IMR-90 (cell line): ENCODE measurements at places on chromosomes 11 and 22.
A peak's percentile ranks its signal among the peaks of the same experiment; 100 is the strongest.

DNA sequence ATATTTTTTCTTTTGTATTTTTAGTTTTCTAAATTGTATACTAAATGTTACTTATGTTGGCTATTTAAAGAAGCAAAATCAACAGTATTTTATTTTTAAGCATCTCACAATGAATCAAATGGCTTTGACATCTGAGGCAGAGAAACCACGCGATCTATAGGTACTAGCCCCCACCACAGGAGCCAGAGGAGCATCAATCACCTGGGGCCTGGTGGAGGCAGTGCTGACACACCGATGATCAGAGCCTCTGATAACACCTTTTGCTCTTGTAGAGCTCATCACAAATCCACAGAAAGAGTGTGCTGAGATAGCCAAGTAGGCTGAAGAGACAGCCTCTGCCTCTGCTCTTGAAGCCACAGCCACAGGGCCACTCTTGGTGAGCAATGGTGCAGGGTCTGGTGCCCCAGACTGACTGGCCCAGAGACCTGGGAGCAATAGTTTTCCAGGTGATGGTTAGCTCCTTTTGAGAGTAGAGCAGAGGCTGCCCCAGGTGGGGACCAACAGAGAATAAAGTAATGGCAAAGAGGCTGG is 25.2 kb downstream of the HIRA start:
- DNase-seq, result no peak

DNA sequence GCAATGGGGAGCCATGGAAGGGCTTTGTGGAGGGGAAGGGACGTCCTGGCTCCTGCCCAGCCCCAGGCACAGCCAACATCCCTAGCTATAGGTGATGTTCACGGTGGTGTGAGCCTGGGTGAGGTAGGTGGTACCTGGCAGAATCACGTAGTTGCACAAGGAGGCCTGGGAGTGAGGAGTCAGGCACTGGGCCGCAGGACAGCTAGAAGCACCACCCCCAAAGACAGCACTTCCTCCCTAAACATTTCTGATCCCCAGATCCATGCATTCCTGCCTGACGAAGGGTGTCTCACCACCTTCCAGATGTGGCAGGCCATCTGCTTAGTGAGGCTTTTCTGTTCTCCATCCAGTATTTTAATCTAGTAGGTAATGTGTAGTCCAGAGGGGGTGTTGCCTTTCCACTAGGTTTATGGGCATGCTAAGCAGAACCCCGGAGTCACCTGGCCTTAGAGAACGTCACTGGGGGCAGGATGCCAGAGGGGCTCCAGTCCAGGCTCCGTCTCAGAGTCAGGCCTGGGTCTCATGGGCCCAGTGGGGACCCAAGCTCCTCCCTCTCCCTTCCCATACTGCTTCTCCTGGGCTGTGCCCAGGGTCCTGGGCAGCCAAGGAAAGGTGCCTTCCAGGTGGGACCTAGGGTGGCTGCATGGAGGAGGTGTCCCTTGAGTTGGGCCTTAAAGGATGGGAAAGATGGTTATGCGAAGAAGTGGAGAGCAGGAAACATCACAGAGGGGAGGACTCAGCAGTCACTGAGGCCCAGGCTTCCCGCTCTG is 56.2 kb downstream of the OTOG start:
- DNase-seq, result no peak

GRCh38 chr11:28296426-28296825 is 188.2 kb downstream of the METTL15 start:
- no peak for DNase-seq

DNA sequence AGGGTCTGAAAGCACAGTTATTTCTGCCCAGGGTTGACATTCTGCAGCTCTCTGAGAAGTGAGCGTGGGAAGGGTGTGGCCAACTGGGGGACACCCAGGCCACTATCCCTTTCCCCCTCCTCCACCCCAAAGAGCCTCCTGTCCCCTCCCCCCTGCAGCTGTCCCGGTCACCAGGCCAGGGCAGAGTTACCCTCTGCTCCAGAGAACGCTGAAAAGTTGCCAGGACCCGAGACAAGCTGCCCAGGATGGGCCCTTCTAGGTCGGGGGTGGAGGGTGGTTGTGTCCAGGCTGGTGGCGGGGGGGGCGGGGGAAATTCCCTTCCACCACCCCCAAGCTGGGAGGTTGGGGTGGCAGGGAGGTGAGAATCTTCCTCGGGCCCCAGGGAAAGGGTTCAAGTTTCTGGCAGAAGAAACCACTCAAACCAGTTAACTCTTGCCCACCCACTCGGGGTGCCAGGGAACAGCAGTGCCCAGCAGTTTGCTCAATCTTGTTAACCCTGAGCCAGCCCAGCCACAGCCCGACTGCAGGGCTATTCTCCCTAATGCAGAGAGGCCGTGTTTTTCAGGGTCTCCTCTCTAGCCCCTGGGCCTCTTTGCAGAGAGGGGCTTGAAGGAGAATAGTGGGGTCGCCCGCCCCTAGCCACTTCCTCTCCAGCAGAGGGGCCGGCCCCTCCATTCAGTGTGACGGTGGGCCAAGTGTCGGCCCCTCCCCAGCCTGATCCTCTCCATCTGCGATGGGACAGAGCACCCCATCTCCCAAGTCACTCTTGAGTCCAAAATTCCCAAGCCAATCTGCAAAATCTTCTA is 697 bp downstream of the LGALS1 start:
- no peak for DNase-seq

DNA sequence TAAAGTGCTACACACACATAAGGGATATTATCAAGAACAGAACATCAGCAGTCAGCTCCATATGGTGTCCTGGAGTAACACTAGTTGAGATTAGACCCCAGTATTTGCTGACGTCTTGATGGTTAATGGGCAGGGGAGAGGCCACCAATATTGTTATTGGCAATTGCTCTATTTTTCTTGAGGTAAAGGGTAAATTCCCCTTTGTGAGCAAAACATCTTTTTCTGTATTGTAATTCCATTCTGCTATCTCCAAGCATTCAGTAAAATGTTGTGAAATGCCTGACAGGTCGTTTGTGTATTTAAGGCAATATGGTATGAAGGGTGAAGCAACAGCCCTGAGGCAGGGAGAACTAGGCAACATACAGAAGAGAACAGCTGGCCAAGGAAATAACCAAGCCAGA is 21.9 kb downstream of the PC start:
- DNase-seq, result peak; percentile 97

DNA sequence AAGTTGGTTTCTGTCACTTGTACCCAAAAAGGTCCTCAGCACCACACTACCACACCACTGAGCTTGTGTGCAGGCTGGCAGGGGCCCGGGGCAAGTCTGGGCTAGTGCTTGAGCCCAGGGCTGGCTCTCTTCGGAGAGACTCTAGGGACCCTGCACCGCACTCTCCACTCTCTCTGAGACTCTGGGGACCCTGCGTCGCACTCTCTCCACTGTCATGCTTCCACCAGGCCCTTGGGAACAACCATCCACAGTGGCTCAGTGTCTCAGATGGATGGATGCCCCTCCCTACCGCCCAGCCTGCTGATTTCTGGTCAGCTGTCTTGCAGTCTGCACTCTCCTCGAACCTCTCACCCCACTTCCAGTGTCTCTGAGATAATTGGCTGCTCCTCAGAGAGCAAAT is 2.0 kb upstream of the SBF1 start:
- no peak for DNase-seq

DNA sequence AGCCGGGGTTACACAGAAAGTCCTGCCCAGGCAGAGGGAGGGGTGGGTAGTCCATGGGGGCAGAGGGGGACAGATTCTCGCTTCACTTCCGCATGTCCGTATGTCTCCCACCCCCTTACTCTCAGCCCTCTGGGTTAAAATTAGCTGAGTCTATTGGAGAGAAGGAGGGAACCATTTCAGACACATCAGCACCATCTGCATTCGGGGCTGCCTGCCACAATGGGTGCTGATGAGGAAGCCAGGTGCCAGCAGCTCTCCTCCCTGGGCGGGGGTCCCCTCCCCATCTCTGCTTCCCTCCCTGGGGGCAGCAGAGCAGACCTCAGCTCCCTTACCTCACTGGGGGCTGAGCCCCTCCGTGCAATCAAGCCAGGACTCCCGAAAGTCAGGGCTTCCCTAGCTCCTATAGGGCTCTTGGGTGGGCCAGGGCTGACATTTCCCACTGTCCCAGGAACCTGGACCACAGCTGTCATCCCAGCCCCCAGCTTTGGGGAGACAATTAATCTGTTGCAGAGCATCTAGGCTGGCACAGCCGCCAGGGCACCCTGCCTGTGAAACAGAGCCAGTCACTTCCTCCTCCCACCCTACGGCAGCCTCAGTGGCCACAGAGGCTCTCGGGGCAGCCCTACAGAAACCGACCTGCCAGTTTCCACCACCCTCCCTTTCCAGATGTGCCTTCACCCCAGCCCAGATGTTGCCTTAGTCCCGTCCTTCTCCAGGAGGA is 67.3 kb downstream of the PDE2A start:
- DNase-seq, result no peak

GRCh38 chr11:120244476-120245365 is 4.8 kb downstream of the POU2F3 start:
- DNase-seq, result peak; percentile 10

DNA sequence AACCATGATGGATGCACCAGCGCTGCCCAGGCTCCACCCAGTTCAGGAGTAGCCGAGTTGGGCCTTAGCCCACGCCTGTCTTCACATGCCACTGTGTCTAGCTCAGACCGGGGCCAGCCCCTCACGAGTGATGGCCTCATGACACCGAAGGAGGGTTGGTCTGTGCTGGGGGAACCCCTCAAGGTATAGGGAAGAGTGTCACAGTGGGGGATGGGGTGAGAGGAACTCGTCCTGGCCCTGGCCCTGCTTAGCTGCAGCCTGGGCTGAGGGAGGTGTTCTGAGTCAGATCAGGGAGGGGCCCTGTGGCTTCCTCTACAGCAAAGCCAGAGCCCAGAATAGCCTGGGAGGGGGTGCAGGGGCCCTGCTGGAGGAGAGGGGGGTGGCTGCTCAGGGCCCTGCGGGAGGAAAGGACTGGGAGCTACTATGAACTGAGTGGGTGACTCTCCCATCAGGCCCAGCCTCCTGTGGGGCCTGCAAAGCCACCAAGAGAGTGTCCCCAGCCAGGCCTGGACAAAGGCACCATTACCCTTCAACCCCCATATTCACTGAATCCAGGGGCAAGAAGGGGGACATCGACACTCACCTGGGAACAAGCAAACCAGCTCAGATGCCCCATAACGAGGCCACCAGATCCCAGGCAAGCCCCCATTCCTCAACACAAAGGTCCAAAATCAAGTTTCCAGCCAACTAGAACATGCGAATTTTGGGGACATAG is 41.2 kb downstream of the IGLL5 start:
- peak; percentile 16 for DNase-seq

- DNase-seq, result peak; percentile 0
Observed at GRCh38 chr11:106917973-106918372, 100.3 kb downstream of the GUCY1A2 start.

DNA sequence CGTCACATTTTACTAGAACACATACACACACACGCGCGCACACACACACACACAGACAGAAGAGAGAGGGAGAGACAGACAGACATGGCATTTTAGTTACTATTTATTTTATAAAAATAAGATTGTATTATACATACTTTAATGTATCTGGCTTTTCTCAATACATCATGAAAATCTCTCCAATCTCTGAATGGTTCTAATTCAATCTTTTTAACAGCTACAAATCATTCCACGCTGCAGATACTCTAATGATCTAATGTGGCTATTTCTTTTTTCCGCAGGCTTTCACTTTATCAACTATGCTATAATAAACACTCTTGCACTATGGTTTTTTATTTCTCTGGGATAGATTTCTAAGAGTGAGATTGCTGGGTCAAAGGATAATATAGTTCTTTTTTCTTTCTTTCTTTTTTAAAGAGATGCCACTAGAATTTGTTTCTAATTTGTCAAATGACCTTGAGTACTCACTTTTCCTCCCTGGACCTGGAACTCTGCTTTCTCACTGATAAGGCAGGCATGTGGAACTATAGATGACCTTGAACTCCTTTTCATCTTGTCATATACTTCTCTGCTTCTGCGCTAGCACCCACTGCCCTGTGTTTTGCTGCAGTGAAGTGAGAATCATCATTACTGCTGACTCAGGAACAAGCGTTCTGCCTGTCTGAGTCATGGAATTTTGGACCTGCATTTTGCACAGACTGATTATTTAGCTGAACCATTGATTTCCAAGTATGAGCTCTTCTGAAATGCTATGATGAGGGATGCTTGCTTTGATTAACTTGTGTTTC is 4.9 kb upstream of the SLC6A5 start:
- no peak for DNase-seq

- no peak for DNase-seq
Observed at GRCh38 chr11:120199613-120200012, 11.2 kb upstream of the OAF start.

DNA sequence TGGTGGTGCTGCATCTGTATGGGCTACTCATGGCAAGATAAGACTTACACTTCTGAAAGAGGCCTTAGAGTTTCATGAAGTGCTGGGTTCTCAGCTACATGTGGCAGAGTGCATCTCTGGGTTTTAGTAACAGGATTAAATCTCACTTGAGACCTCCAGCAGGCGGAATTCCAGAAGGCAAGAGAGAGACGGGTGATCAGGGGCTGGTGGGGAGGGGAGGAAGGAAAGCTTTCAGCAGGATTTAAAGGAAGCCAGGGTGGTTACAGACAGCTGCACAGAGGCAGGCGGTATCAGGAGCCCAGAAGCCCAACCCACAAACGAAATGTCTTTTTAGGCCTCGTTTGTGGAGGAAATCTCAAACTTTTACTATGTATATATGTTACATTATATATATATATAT is 56.2 kb upstream of the CD82 start:
- DNase-seq, result no peak

DNA sequence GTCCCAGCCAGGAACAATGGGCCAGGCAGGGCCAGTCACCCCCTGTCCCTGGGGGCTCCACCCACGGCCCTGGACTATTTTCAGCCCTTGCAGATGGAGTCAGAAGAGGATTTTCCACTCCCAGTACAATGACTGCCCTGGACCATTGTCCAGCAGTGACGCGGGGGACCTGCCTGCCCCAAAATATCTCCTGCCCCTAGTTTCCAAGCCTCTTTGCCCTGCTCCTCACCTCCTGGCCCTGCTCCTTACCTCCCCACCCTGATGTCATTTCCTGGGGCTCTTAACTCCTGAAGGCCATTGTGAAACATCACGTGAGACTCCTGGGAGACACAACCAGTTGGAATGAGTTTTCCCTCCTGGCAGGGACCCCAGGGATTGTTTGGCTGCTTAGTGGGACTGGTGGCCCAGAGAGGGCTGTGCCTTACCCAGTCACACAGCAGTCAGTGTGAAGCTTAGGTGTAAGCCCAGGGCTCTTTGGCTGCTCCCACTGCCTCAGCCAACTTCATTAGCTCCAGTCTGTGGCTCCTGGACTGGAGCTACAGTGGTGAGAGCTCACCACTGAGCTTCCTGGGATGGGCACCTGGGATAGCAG is 22.2 kb downstream of the P2RY2 start:
- DNase-seq, result peak; percentile 72

DNA sequence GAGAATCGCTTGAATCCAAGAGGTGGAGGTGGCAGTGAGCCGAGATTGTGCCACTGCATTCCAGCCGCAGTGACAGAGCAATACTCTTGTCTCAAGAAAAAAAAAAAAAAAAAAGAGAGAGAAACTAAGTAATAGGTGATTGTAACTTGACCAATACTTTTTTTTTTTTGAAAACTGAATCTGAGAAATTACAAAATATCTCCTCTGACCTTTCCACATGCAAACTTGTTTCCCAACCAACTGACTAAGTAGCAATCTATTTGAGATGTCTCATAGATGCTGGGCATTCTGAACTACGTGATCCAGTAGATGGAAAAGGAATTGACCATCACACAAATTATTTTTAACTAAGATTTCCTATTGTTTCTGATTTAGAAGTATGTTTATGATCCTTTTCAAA is 407.3 kb upstream of the CHORDC1 start:
- no peak for DNase-seq
